ENCODE measurements at places on chromosomes 3 and 15. TPM values are rescaled to one million over a fixed set of nuclear protein-coding genes. Genes with fewer than 3 reads are reported as not detected.

GRCh38 chr3:183587336-183587735 is 31.8 kb upstream of the KLHL6 start:
- H3K27me3 ChIP-seq: no peaks in the 10 kb centered on the region
- H3K27ac ChIP-seq: no peak overlapping the region
- DNase-seq: no peak

Gene GRK7
- not detected for total RNA-seq

DNA sequence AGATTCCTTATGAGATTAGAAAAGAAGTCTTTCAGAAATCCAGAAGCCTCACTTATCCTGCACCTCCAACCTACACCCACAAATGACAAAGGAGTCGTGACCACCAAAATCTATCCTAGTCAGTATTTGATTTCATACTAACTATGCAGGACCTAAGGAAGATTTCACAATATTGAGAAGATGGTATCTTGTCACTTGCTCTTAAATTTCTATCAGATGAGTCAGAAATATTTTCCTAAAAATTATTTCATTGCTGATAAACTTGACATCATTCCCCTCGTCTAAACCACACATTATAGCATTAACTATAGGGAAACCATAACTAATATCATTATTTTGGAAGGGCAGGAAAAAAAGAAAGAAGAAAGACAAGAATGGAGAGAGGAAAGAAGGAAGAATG is 138.0 kb upstream of the THBS1 start:
- no peak overlapping the region for H3K27ac ChIP-seq
- DNase-seq: no peak
- no peaks in the 10 kb centered on the region for H3K36me3 ChIP-seq
- no peaks in the 10 kb centered on the region for H3K27me3 ChIP-seq
- no peak overlapping the region for H3K4me3 ChIP-seq
- peaks cover 10% of the 10 kb centered on the region for H3K4me1 ChIP-seq

DNA sequence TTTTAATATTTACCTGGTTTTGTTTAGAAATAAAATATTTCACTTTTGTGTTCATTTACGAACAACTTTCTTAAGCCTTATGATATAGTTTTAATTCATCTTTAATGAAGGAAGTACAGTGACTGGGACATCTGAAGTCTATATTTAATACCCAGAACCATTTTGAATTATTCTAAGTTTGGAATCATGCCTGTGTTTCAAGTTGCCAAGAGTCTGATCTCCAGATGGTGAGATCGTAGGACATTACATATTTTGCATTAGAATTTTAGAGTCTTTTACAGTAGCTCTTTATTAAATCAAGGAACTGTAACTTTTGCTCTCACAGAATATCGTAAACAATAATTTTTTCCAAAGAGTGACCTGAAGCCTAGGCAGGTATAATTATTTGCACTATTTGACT is 420.7 kb downstream of the SI start:
- H3K27me3 ChIP-seq: no peaks in the 10 kb centered on the region
- no peak for DNase-seq
- H3K4me3 ChIP-seq: no peak overlapping the region

GRCh38 chr15:60407415-60407805 is 9.6 kb upstream of the ANXA2 start:
- DNase-seq: no peak
- no peak overlapping the region for H3K27ac ChIP-seq
- peaks cover 13% of the 10 kb centered on the region for H3K4me1 ChIP-seq
- no peak overlapping the region for H3K4me3 ChIP-seq
- no peaks in the 10 kb centered on the region for H3K27me3 ChIP-seq

Gene AQP9
- total RNA-seq: not detected

Gene XCR1
- not detected for total RNA-seq

DNA sequence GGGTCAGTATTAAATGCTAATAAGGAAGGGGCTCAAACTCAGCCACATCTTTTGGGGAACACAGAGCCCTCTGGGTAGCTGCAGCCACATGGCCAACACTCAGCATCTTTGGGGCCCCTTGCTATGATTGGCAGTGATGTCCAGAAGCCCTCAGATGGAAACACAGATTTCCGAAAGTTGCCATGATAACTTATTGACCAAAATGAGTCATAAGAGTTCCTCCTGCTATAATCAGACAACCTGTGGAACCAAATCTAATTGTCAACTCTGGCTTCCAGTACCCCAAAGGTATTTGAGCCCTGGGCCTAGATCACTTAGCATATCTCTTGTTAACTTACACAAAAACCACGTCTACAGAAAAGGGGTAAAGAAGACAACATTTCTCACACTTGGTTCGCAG is 392.2 kb downstream of the KCNH8 start:
- no peaks in the 10 kb centered on the region for H3K27me3 ChIP-seq
- no peak overlapping the region for H3K27ac ChIP-seq
- no peaks in the 10 kb centered on the region for H3K36me3 ChIP-seq
- H3K4me3 ChIP-seq: no peak overlapping the region

DNA sequence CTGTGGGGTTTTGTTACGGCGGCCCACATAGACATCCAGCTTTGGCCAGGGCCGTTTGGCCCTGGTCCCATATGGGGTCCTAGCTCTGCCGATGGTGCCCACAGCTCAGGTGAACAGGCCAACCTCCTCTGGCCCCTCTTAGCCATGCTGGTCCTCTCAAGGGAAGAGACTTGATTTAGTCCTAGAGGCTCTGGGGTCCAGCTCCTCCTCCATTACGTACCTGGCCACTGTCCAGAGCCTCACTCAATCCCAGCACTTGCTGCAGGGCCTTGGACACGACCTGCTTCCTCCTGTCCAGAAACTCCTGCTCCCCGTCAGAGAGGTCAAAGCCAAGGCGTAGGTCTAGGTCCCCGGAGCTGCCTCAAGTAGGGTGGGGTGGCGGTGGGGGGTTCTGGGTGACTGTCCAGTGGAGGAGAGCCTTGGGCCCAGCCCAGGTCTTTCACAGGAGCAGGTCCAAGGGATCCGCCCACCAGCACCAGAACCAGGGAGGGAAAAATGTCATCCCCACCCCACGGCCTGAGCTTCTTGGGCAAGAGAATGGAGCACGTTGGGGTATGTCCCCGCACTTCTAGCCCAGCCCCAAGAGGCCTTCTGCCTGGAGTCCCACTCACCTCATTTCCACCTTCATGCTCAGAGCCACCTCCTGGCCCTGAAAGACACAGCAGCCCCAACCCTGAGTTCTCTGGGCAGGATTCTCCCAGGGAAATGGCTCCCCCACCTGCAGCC is 6.8 kb downstream of the PLA2G4F start:
- no peaks in the 10 kb centered on the region for H3K36me3 ChIP-seq
- no peak overlapping the region for H3K4me3 ChIP-seq
- DNase-seq: no peak
- H3K27ac ChIP-seq: no peak overlapping the region
- no peaks in the 10 kb centered on the region for H3K4me1 ChIP-seq
- H3K27me3 ChIP-seq: no peaks in the 10 kb centered on the region

DNA sequence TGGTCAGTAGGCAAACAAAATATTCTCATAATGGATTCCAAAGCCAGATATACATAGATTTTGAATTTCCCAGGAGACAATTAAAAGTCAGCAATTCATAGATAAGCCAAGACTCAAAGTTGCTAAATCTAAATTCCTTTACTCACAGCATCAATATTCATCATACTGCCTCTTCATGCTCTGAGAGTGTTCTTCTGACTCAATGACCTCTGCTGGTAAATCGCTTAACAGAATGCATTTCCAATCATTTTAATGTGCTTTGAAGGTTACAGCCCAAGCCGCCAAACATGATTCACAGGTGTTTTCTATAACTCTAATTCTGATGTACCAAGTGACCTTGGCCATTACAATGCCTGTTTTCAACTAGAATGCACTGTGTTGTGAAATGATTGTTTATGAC is 24.2 kb upstream of the SLC4A7 start:
- H3K27ac ChIP-seq: no peak overlapping the region
- H3K36me3 ChIP-seq: no peaks in the 10 kb centered on the region
- no peak overlapping the region for H3K4me3 ChIP-seq
- no peaks in the 10 kb centered on the region for H3K27me3 ChIP-seq
- DNase-seq: no peak

DNA sequence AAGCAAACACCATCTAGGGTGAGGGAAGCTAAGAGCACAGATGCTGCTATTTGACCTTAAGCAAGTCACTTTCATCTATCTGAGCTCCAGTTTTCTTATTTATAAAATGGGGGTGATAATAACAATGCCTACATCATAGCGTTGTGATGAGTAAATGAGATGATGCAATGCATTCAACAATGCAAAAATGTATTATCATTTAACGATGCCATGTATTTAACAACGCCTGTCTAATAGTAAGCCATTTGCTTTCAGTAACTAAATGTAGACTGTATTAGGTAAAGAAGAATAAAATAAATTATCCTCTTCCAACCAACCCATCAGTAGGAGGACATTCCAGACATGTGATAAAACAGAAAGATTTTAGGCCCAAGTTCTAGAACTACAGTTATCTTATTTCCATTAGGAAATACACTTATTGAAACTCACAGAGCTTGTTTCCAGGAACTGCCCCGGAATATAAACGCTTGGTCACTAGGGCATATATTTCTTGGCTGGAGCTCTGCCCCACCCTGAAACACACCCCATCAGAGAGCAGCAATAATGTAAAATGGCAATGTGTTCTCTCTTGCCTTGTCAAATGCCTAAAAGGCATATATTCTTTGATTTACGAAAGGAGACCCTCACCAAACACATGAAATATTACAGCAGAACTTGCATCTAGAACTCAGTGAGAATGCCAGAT is 128.3 kb downstream of the LIPC start:
- H3K27ac ChIP-seq: no peak overlapping the region
- H3K36me3 ChIP-seq: no peaks in the 10 kb centered on the region
- H3K4me3 ChIP-seq: no peak overlapping the region
- DNase-seq: no peak
- H3K4me1 ChIP-seq: peaks cover 7% of the 10 kb centered on the region

GRCh38 chr15:57221134-57221533 is 155.2 kb upstream of the CGNL1 start:
- no peaks in the 10 kb centered on the region for H3K27me3 ChIP-seq
- DNase-seq: no peak
- peaks cover 40% of the 10 kb centered on the region for H3K4me1 ChIP-seq
- no peaks in the 10 kb centered on the region for H3K36me3 ChIP-seq

GRCh38 chr3:52028572-52028971 is 27.8 kb downstream of the DUSP7 start:
- H3K27ac ChIP-seq: no peak overlapping the region
- no peak for DNase-seq
- no peaks in the 10 kb centered on the region for H3K36me3 ChIP-seq
- no peaks in the 10 kb centered on the region for H3K27me3 ChIP-seq
- H3K4me3 ChIP-seq: no peak overlapping the region
- peaks cover 30% of the 10 kb centered on the region for H3K4me1 ChIP-seq

DNA sequence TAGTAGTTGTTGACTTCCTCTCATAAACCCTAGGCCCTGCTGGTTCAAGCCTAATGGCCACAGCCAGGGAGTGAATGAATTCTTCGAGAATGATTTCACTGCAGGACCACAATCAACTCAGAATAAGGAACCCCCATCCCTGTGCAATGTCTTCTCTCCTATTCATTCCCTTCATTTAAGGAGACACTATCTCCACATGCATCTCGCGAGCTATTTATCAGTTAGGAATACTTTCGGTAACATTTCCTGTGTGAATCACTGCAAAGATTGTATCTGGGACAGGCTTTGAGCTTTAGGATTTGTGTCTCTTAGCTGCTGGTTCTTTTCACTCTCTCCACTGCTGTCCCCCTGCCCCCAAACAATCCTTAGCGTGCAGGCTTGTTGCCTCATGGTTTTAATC is 94.4 kb downstream of the MYLK start:
- H3K27me3 ChIP-seq: no peaks in the 10 kb centered on the region
- H3K4me1 ChIP-seq: peaks cover 8% of the 10 kb centered on the region
- H3K4me3 ChIP-seq: no peak overlapping the region
- DNase-seq: no peak
- H3K36me3 ChIP-seq: no peaks in the 10 kb centered on the region
- H3K27ac ChIP-seq: no peak overlapping the region

Gene CPEB1
- total RNA-seq: 2.1 TPM

- DNase-seq: no peak
- no peak overlapping the region for H3K4me3 ChIP-seq
- H3K4me1 ChIP-seq: no peaks in the 10 kb centered on the region
Observed at GRCh38 chr3:1048558-1048957, 44.3 kb upstream of the CNTN6 start.

DNA sequence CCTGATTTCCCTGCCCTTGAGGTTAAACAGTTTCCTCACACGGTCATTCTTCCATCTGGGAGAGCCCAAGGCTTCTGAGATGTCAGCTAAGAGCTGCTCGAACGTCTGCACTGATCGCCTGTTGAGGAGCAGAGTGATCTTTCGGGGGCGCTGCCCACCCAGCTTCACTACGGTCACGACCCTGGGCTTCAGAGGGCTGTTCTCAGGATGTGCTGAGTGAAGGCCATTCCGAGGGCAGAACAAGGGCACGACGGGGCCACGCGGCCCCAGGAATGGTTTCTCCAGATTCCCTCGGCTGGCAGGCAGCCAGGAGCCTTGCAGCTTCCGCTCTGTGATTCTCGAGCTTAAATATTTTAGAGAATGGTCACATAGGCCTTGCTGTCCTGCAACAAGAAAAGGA is 25.7 kb downstream of the DCLK3 start:
- DNase-seq: no peak
- no peaks in the 10 kb centered on the region for H3K27me3 ChIP-seq
- no peak overlapping the region for H3K27ac ChIP-seq
- H3K4me1 ChIP-seq: peaks cover 5% of the 10 kb centered on the region
- H3K36me3 ChIP-seq: no peaks in the 10 kb centered on the region
- H3K4me3 ChIP-seq: no peak overlapping the region

DNA sequence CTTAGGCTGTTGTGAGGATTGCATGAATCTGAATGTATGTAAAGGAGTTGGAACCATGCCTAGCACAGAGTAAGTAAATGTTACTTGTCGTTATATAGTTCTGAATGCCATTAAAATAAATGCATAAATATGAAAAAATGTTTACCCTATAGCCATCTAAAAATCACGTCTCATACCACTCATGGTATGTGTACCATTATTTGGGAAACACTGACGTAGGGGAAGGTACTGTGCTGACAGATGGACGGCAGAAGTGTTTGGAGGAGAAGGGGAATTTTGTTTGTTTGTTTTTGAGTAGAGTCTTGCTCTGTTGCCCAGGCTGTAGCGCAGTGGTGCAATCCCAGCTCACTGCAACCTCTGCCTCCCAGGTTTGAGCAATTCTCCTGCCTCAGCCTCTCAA is 30.5 kb upstream of the PDZRN3 start:
- no peaks in the 10 kb centered on the region for H3K36me3 ChIP-seq
- H3K27ac ChIP-seq: no peak overlapping the region
- peaks cover 4% of the 10 kb centered on the region for H3K4me1 ChIP-seq
- H3K4me3 ChIP-seq: no peak overlapping the region

DNA sequence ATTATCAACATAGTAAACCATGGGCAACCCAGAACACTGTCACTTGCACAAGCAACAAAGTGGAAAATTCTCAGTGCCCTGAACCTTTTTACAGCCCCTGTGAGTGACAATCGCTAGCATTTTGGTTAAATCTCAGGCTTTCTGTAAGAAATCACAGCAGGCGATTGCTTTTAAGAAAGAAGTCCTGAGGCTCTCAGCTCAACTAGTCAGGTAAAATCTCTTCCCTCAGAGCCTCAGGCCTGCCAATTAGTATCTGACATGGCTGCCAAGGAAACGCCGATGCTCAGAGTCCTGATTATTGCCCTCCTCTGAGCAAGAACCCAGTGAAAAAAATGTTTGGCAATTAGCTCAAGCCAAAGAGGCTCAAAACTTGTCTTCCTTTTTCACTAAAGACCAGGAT is 530.8 kb downstream of the DIPK2A start:
- H3K36me3 ChIP-seq: no peaks in the 10 kb centered on the region
- H3K4me1 ChIP-seq: peaks cover 30% of the 10 kb centered on the region
- no peaks in the 10 kb centered on the region for H3K27me3 ChIP-seq
- DNase-seq: peak; percentile 88

Gene HMG20A
- 75.6 TPM for total RNA-seq

Gene HERC2
- 15.3 TPM for total RNA-seq
